ENCODE measurements at places on chromosomes 13 and 19.

DNA sequence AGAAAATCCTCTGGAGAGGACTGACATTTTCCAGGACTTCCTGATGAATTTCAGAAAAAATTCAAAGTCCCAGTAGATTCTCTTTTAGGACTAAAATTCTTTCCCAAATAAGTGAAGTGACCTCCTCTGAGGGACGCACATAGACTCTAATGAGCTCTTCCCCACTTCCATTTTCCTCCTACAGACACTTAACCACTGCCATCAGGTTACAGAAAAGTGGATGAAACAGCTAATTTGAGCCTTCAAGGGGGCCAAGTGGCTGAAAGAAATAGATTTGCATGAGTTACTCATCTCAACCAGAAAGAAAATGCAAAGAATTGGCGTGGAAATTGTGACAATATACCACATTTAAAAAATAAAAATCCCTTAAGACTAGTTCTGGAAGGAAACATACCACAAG, 185.3 kb upstream of the EDNRB start:
- DNase-seq = no peak

- DNase-seq = no peak
Observed at GRCh38 chr13:92345627-92346026, 881.0 kb upstream of the GPC6 start.

- DNase-seq = no peak
Observed at GRCh38 chr19:16248380-16249023, 50.8 kb downstream of the AP1M1 start.

- DNase-seq = peak; percentile 33
Observed at GRCh38 chr19:35549174-35549788, 3.9 kb downstream of the TMEM147 start.

- no peak for DNase-seq
Observed at GRCh38 chr19:55212447-55212846, 3.1 kb upstream of the PTPRH start.

GRCh38 chr19:29881386-29881785, 60.7 kb upstream of the URI1 start:
- no peak for DNase-seq

GRCh38 chr19:6697291-6697690, 23.2 kb downstream of the C3 start:
- DNase-seq = no peak

DNA sequence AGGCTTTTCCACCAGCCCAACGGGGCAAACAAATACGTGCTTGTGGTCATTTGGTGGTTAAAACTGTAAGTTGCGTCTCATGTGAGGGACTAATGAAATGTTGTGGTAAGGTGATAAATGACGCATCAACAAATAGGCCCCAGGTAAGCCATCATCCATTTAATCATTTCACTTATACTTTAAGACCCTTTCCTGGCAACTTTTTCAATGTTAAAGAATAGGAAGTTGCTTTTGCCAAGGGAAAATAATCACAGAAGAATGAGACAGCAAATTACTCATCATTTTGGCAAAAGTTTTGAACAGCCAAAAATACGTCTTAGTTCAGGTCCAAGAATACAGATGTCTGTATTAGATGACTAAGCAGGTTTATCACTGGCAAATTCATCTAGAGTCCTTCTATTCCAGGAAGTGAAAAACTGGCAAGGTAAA, 660.4 kb downstream of the SLITRK1 start:
- DNase-seq = no peak

DNA sequence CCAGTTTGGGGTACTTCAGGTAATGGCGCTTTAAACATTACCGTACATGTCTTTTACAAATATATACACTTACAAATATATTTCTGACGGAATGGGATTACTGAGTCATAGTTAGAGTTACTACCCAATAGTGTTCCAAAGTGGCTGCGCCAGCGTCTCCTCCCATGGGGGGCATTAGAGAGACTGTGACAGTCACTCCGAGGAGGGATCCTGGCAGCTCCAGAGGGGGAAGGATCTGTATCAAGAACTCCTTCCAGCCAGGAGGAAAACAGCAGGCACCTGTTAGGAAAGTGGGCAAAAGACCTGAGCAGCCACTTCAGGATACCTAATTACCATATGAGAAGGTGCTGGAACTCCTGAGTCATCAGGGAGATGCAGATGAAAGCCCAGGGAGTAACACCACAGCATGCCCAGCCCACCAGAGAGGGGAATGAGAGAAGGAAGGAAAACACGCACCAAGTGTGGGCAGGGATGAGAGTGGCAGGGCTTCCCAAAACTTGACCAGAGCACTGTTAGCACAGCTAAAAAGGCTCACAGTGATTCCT, 52.9 kb downstream of the SLC7A9 start:
- no peak for DNase-seq

GRCh38 chr19:17946965-17947784, 14.4 kb downstream of the CCDC124 start:
- DNase-seq = no peak
